CD4-positive, alpha-beta T cell treated with Interleukin-6 at 100 ng/mL for 8 hours (primary cell): ENCODE measurements at places on chromosomes 4 and X.

DNA sequence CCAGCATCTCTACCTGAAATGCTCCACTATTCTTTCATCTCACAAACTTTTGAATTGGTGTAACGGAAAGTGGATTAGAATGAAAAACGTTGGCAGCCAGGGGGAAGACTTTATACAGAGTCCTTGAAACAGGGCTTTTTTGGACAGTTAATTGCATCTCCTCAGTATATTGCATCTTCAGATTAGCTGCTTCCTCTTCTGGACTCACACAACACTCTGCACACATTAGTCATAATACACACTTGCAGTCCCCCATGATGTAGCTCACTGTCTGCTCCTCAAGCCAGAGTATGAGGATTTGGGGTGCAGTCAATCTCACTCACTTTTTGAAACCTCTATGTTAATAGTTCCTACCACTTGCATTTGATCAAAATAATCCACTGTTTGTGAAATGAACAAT lies 101.0 kb downstream of the ADGRA3 start:
- no peak for DNase-seq

GRCh38 chr4:25792876-25793275 lies 69.9 kb downstream of the SEL1L3 start:
- DNase-seq: no peak

- no peak for DNase-seq
Observed at GRCh38 chr4:13244444-13244843, 239.7 kb downstream of the RAB28 start.

DNA sequence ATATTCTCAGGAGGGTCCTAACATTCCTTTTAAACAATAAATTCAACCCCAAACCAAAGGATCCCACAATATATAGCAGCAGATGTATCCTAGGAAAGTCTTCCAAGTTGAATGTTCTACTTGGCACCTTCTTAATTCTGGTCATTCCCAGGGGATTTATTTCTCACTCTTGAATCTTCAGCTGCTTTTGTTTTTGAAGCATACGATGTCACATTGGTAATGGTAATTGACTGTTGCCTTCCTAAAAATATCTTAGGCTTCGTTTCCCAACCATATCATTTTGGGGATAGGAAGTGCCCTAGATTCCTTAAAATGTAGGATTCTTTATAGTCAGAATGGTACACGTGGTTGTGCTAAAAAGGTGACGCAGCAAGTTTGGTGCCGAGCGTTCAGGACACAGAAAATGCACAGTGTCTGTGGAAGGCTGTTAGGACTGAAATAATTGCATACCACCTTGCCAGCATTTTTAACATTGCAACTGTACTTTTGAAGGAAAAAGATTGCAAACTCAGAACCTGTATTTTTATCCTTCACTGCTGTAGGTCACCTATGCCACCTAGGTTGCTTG lies 8.1 kb downstream of the SNX25 start:
- DNase-seq: no peak

DNA sequence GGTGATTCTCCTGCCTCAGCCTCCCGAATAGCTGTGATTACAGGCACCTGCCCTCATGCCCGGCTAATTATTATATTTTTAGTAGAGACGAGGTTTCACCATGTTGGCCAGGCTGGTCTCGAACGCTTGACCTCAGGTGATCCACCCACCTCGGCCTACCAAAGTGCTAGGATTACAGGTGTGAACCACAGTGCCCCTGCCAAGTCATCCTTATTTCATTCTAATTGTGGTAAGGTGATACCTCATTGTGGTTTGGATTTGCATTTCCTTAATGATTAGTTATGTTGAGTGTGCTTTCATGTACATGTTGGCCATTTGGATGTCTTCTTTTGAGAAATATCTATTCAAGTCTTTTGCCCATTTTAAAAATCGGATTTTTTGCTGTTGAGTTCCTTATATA lies 93.0 kb downstream of the USP9X start:
- peak; percentile 3 for DNase-seq

DNA sequence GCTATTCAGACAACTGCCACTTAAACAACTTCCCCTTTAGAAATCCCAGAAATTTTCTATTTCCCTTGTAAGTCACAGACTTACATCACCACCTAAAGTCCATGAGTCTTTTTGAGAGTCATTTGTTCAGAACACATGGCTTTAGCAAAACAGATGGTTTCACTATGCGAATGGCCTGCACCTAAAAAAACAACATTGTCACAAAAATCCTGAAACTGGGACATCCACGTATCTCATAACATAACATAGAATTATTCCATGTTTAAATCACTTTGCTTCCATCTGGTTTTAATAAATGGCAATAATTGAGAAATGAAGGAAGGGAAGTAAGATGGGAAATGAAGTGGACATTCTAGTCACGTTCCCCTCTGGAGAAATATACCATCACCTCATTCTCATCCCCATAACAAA lies 155.3 kb upstream of the EDNRA start:
- no peak for DNase-seq

- peak; percentile 7 for DNase-seq
Observed at GRCh38 chrX:150361777-150362351, 1.3 kb upstream of the MAMLD1 start.

DNA sequence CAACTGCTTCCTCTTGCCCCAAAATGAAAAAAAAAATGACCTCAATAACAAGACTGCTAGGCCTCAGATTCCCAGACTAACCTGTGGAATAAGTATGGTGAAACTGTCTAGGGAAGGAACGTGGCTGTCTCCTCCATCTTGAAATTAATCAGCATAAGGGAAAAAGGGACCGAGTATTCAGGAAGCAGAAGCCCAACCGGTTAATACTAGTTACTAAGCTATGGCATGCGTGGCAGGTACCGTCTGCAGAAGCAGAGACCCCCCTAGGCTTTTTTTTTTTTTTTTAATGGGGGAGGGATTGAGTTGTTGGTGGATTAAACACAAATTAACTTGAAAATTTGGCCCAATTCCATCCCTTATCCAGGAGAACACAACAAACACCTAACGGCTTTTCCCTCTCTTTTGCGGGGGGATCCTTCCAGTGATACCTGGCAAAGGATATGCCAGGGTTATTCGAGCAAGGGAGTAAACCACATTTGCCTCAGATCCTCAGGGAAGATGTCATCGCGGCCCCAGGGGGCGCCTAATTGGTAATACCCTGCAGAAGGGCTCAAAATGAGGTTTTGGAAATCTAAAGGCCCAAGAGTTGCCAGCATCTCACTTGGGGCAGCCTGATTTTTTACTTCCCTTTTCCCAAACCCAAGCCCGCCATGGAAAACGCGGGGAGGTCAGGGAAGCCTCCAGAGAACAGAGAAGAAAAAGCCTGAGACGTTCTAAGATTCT lies 893 bp downstream of the RLIM start:
- DNase-seq: no peak

GRCh38 chr4:165668694-165669093 lies 204.3 kb upstream of the TLL1 start:
- no peak for DNase-seq

DNA sequence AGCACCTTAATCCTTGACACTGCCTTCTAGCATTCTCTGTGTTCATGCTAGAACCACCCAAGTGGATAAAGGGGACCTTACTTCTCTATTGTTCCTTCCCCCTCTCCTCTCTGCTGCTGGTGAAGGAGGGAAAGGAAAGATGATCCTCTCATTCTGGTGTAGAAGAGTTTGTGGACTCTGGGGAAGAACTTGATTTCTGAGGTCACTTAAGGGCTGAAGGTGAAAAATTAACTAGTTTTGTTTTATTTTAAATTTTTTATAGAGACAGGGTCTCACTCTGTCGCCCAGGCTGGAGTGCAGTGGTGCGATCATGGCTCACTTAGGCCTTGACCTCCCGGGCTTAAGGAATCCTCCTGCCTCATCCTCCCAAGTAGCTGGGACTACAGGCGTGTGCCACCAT lies 29.8 kb downstream of the SMS start:
- DNase-seq: no peak
